ENCODE measurements at places on chromosomes 12 and 14.

- DNase-seq: no peak
These were observed 17.2 kb upstream of the ARID4A start for GRCh38 chr14:58280954-58281787.

DNA sequence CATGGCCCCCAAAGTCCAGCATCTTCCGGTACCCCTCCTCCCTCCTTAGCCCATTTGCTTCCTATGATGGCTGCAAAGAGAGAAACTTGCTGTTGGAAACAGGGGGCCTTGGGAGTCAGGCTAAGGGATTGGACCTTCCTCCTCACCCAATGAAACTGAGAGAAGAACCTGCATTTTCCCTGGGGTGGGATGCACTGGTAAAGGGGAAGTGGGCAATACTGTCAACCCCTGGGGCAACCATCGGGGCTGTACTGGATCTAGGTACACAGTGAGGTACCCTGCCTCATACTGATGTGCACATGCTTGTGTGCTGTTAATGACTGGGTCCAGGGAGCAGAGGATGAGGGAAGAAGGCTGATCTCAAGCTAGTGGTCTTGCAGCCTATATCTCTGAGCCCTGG lies 11.0 kb upstream of the JPH4 start:
- DNase-seq: no peak

DNA sequence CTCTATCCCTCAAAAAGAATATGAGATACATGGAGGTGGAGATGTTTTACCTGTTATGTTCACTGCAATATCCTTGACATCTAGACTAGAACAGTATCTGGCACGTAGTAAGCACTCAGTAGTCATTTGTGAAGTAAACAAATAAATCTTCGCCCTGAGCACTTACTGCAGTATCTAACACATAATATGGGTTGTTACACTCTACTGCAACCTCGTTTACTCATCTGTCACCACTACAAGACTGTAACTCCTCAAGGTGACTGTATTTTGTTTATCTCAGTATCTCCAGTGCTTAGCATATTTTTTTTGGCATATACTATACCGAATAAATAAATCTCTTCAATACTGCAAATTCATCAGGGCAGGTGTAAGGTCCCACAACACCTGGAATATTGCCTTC lies 66.1 kb downstream of the WASHC3 start:
- no peak for DNase-seq

GRCh38 chr12:26188127-26188526 lies 7.2 kb upstream of the SSPN start:
- no peak for DNase-seq

DNA sequence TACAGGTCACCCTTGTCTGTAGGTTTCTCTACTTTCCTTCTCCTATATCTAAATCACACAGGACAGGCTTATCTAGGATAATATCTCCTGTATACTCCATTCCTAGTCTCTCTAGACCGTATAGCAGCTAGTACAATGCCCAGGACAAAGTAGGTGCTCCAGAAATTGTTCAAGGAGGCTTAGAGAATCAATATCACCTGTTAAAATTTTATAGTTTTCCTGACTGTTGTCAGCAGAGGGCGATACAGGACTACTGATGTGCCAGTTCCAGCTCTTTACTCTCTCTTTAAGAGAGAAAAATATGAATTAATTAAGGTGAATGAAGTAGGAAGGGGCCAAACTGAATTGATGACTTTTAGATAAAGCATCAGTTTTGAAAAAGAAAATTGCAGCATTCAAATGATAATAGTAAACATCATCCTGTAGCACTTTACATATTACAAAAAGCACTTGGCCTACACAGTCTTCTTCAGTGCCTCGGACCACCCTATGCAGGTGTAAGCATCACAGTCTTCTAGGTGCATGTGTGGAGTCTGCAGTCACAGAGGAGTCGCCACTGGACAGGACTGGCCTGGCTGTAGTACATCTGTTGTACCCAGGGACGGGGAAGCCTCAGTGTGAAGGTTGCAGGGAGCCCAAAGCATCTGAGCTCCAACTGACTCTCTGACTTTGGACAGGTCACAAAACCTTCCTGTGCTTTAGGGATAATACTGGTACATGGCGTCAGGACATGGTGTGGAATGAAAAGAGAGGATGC lies 61.9 kb upstream of the MAX start:
- peak; percentile 27 for DNase-seq

GRCh38 chr12:39626033-39626814 lies 6.6 kb upstream of the ABCD2 start:
- DNase-seq: no peak

- no peak for DNase-seq
These were observed 649.0 kb upstream of the SEL1L start for GRCh38 chr14:82182646-82183045.

Data from NCI-H1436 (cell line).